ENCODE measurements at places on chromosomes 5 and 9.

- no peak for DNase-seq
Observed at GRCh38 chr5:57307516-57307915, 133.7 kb downstream of the GPBP1 start.

DNA sequence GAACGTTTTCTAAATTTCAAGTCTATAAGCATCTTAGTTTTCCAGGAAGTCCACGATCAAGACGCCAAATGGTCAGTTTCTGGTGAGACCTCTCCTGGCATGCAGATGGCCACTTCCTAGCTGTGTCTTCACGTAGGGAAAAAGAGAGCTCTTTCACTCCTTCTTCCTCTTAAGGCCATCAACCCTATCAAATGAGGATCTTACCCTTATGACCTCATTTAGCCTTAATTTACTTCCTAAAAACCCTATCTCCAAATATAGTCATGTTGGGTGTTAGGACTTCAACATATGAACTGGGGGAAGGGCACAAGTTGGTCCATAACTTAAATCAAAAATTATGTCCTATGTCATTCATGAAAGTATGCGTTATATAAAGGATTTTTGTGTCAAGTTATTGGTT, 229.5 kb downstream of the ARL15 start:
- no peak for DNase-seq

- DNase-seq: no peak
Observed at GRCh38 chr9:108921200-108921599, 12.7 kb downstream of the ELP1 start.

DNA sequence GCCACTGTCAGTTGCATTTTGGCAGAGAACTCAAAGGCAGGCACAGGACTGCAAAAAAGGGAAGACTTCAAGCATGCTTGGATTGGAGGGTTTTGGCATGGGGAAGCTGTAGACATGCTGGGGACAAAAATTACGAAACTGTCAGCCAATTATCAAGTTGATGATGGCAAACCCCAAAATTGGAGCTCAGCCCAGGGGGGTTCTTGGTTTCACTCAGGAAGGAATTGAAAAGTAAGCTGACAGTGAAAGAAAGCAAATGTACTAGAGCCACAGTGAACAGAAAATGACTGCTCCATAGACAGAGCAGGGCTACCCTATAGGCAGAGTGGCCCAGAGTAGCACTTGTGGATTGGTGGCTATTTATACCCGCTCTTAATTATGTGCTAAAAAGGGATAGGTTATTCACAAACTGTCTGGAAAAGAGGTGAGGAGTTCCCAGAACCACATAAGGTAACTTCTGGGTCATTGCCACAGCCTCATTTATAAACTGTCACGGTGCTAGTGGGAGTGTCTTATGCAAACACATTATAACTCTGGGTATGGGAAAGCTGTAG, 14.6 kb upstream of the CFAP95 start:
- no peak for DNase-seq

DNA sequence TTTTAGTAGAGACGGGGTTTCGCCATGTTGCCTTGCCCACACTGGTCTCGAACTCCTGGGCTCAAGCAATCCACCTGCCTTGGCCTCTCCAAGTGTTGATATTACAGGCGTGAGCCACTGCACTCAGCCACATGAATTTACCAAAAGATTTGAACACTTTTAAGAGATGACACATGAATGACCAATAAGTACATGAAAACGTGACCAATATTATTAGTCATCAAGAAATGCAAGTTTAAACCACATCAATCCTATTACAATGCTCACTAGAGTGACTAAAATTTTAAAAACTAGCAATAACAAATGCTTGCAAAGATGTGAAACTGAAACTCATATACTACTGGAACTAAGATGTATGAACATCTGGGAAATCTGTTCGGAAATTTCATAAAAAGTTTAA, 54.3 kb downstream of the NR6A1 start:
- DNase-seq: no peak

GRCh38 chr5:114174837-114175236, 187.0 kb upstream of the KCNN2 start:
- no peak for DNase-seq
